ENCODE measurements at places on chromosomes 16 and 17.

GRCh38 chr17:64736804-64737492 is 74.8 kb upstream of the SMURF2 start:
- DNase-seq: no peak

DNA sequence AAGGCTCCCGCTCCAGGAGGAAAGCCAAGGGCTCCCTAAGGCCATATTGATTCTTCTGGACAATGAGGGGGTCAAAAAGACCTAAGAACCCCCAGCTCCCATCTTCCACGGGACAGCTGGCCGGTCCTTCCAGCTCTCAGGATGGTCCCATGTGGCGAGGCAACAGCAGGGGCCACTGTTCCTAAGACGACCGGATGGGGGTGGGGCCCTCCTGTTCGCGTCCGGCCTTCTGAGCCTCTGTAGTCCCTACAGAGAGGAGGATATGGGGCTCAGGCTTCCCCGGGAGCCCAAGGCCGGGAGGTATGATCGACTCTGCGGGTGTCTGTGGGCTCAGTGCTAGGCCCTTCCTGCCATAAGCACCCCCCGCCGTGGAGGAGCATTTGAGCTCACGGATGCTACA is 6.0 kb upstream of the DCXR start:
- DNase-seq: no peak

- no peak for DNase-seq
Measured at GRCh38 chr17:35212668-35213067, 18.5 kb upstream of the SLC35G3 start.

- DNase-seq: no peak
Measured at GRCh38 chr17:55062921-55063320, 94.4 kb downstream of the STXBP4 start.

DNA sequence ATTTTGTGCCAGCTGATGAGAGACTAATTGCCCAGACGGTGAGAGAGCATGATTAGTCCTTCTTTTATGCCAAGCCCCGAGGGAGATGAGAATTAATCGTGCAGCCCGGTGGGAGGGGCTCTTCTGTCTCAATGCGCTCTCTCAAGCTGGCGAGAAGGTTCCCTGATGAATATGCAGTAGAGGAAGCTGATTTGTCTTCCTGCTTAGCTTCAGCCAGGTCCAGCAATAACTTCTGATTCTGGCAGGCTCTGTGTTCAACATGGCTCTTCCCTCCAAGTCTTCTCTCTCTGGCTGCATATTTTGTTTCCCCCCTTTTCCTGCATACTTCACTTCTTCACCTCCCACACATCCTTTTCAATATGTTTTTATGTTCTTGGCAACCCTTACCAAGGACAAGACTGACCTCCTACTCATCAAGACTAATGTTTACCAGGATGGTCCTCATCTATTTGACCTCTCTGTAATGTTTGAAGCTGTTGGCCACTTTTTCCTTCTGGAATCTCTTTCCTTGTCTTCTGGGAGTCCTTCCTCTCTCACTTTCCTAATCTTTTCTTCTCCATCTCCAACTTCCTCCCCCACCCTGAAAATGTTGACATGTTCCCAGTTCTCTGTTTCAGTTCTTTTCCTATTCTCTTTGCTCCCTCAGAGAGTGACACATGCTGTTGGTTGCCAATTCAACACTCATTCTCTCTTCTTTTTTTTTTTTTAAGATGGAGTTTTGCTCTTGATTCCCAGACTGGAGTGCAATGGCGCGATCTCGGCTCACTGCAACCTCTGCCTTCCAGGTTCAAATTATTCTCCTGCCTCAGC is 33.1 kb downstream of the ARL4D start:
- DNase-seq: no peak

- no peak for DNase-seq
Measured at GRCh38 chr16:84574191-84574590, 43.7 kb downstream of the COTL1 start.

DNA sequence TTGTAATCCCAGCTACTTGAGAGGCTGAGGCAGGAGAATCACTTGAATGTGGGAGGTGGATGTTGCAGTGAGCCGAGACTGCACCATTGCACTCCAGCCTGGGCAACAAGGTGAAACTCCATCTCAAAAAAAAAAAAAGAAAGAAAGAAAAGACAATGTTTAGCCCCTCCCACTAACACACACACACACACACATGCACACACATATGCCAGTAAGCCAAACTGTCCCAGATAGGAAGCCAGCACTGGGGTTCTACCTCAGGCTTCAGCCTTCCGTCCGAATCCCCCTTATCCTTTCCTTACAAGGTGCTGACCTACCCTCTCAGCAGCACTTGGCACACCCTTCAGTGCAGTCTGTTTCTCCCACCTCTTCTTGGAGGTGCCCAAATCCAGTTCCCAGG is 8.7 kb upstream of the KCNH6 start:
- DNase-seq: no peak

DNA sequence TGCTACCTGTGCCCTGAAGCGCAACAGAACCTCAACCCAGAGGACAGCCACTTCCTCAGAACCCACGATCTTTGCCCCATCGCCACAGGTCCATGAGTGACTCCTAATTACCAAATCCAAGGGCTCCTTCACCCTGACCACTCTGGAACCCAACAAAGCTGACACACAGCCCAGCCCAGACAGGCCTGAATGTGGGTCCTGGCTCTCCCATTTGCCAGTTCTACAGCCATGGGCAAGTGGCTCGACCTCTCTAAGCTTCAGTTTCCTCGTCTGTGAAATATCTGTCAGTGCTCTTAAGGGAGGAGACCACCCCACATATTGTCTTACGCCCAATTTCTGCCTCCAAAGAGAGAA is 18.0 kb upstream of the ENDOV start:
- DNase-seq: no peak

GRCh38 chr16:26985100-26986065 is 81.3 kb upstream of the C16orf82 start:
- no peak for DNase-seq

DNA sequence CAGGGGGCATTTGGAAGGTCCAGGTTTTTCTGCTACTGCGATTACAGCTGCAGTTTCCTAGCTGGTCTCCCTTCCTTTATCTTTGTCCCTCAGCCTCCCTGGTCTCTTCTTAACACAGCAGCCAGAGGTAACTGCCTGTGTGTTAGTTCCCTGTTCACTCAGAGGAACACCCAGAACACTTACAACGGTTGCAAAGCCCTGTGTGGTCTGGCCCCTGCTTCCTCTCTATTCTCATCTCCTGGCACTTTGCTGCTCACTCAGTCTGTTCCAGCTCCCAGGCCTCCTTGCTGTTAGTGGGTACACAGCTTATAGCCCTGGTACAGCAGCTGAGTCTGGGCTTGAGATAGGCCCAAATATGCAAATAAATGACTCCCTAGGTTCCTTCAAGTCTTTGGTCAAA is 16.4 kb downstream of the NTN1 start:
- DNase-seq: no peak

GRCh38 chr17:60510031-60510430 is 16.0 kb downstream of the APPBP2 start:
- DNase-seq: no peak

- DNase-seq: no peak
Measured at GRCh38 chr16:5537347-5537746, 439.8 kb upstream of the EEF2KMT start.

- DNase-seq: no peak
Measured at GRCh38 chr17:74231928-74232907, 18.8 kb downstream of the TTYH2 start.

- no peak for DNase-seq
Measured at GRCh38 chr17:45032174-45032541, 19.3 kb downstream of the DCAKD start.

DNA sequence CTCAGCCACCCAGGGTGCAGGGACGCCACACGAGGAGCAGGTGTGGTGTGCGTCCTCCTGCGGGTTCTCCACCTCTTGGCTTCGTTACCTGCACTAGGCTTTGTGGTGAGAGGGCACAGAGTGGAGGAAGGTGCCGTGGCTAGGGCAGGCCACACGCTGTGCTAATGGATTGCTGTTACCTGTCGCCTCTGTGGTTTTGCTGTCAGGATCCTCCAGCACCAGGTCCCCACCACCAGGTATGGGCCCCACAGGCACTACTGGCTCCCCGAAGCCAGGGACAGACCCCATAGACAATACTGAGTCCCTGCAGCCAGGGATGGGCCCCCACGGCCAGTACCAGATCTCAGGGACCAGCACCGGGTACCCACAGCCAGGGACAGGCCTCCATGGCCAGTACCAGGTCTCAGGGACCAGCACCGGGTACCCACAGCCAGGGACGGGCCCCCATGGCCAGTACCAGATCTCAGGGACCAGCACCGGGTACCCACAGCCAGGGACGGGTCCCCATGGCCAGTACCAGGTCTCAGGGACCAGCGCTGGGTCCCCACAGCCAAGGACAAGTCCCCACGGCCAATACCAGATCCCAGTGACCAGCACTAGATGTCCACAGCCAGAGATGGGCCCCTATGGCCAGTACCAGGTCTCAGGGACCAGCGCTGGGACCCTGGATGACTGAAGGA is 315.6 kb downstream of the SEC14L1 start:
- DNase-seq: no peak

DNA sequence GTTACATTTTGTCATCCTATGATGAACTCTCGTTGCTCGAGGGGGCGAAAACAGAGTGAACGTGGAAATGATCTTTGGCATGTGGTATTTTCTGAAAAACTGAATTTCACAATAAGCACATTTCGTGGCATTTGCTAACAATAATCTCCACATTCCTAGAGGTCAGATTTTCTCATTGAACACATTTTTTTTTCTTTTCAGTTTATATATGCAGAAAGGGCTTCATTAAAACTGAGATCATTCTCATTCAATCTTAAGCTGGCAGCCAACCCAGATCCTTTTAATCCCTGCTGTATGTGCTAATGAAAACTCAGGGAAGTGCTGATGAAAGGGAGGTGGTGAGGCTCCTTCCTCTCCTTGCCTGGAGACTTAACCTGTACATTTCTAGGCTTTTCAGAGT is 52.6 kb downstream of the PRKCA start:
- DNase-seq: no peak

DNA sequence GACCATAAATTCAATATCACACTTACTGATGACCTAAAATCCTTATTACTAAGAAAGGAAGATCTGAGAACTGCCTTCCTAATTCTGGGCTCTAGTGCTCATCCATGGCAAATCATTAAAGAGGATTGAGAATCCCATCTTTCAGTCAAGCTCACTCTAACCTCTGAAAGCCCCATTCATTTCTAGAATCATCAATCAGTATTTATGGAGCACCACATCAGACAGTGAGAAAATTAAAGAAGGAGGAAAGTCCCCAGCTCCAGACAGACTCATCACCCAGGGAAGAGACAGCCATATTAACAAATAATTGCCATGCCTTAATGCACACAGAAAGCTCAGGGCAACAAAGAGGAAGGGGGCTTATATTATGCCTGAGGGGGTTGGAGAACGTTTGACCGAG is 256.1 kb upstream of the SOX9 start:
- no peak for DNase-seq

All from stimulated activated CD8-positive, alpha-beta memory T cell treated with anti-CD3 and anti-CD28 coated beads, Interleukin-4, amount 100 ng/mL, for 1 hour (primary cell).